ENCODE measurements at places on chromosomes 11 and 22. TPM values are rescaled to one million over a fixed set of nuclear protein-coding genes. Genes with fewer than 3 reads are reported as not detected.

GGTLC2 gene
- total RNA-seq, result not detected

FIBIN gene
- 80.9 TPM for total RNA-seq

NPTXR gene
- total RNA-seq, result 21.9 TPM

UBQLNL gene
- 0.88 TPM for total RNA-seq

FAT3 gene
- total RNA-seq, result 37.5 TPM

RAC2 gene
- 19.8 TPM for total RNA-seq

GRIA4 gene
- total RNA-seq, result not detected

A4GALT gene
- total RNA-seq, result 72.3 TPM

CSNK2A3 gene
- 3.9 TPM for total RNA-seq

UBTFL1 gene
- total RNA-seq, result not detected

TSPAN18 gene
- 34.8 TPM for total RNA-seq

DKK3 gene
- 313 TPM for total RNA-seq

ENTHD1 gene
- total RNA-seq, result 0.12 TPM

GGTLC3 gene
- not detected for total RNA-seq

C22orf15 gene
- not detected for total RNA-seq

TMEM135 gene
- total RNA-seq, result 33.9 TPM

AQP11 gene
- not detected for total RNA-seq

MYBPC3 gene
- total RNA-seq, result 0.15 TPM

MS4A6E gene
- not detected for total RNA-seq

CCDC87 gene
- total RNA-seq, result 0.19 TPM

MIOX gene
- not detected for total RNA-seq

PGA4 gene
- total RNA-seq, result 1.3 TPM

MAPK8IP1 gene
- 6.5 TPM for total RNA-seq

FAM111B gene
- total RNA-seq, result 0.87 TPM

ZFPL1 gene
- total RNA-seq, result 31.5 TPM
